ENCODE measurements at places on chromosomes 1 and 21. TPM values are rescaled to one million over a fixed set of nuclear protein-coding genes. Genes with fewer than 3 reads are reported as not detected.

DNA sequence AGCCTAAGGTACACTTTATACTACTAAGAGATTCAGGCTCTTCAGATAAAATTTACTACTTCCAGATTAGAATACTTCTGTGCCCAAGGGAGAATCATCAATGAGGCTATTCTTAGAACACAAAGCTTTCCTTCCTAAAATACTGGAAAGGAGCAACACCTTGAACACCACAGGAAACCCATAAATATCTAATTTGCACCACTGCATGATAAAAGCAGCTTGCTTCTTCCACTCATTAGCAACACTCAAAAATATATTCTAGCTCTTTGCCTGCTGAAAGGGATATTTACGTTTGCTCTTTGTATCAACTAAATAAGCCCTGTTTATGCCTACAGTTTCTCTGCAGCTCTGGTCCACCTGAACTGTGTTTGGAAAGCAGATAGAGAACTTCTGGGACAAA lies 284.3 kb downstream of the RWDD3 start:
- DNase-seq, result no peak

DNA sequence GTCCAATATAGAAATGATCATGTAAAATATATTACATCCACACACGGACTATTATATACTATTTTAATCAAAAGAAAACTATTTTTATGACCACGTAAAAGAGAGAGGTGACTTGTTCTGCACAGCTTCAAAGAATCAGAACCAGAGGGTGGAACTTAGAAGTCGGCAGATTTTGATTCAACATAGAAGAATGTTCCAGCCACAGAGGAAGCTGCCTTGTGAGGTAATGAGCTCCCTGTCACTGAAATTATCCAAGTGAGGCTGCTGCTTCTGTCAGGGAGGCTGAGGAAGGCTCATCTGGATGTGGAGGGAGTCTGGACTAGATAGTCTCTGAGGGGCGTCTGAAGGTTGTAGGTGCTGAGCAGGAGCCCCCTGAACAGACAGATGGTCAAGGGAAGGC lies 2.7 kb downstream of the PLEKHA6 start:
- DNase-seq, result no peak

DNA sequence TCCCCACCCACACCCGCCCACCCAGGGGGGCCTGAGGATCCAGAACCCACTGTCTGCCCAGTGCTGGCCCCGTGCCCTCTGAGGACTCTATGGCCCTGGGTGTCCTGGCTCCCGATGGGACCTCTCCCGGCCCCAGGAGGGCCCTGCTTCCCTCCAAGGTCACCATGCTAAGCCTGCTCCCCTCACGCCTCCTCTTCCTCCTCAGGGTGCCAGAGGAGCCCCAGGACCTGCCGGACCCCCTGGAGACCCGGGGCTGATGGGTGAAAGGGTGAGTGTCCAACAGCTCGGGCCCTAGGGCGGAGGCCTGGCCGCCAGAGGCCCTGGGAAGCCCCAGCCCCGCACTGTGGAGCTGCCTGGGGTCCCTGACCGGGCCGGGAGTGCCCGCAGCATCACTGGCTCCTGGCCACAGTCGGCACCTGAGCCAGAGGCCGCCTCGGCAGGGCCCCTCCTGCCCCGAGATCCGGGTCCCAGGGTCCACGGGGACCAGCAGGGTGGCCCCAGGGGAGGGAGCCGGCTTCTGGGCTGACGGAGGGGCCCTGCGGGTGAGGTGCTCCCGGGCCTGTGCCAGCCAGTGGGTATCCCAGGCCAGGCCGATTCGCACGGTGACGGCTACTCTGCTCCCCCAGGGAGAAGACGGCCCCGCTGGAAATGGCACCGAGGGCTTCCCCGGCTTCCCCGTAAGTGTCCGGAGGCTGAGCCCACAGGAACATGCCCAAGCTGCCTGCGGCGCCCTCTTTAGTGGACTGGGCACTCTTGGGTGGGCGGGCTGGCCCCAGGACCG lies 16.1 kb downstream of the COL6A1 start:
- DNase-seq, result no peak

DNA sequence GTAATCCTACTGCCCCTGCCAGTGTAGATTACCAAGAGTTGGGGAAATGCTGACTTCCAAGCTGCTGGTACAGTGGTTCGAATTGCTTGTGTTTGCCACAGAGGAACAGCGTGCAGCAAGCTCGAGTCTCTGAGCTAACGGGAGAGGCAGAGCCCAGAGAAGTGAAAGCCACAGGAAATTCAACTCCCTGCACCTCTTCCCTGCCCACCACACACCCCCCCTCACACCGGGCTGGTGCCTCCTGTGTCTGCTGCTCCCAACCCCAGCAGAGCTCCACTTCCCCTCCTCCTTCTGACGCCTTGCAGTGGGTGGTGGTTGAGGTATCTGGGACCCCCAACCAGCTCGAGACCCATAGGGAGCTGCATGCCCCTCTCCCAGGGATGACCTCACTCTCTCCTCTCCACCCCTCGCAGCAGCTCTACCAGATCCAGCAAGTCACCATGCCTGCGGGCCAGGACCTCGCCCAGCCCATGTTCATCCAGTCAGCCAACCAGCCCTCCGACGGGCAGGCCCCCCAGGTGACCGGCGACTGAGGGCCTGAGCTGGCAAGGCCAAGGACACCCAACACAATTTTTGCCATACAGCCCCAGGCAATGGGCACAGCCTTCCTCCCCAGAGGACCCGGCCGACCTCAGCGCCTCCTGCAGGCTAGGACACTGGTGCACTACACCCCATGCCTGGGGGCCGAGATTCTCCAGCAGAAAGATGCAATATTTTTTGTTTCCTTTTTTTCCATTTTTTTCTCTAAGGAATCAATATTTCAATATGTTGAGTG lies 13.1 kb upstream of the KCNQ4 start:
- DNase-seq, result no peak

DNA sequence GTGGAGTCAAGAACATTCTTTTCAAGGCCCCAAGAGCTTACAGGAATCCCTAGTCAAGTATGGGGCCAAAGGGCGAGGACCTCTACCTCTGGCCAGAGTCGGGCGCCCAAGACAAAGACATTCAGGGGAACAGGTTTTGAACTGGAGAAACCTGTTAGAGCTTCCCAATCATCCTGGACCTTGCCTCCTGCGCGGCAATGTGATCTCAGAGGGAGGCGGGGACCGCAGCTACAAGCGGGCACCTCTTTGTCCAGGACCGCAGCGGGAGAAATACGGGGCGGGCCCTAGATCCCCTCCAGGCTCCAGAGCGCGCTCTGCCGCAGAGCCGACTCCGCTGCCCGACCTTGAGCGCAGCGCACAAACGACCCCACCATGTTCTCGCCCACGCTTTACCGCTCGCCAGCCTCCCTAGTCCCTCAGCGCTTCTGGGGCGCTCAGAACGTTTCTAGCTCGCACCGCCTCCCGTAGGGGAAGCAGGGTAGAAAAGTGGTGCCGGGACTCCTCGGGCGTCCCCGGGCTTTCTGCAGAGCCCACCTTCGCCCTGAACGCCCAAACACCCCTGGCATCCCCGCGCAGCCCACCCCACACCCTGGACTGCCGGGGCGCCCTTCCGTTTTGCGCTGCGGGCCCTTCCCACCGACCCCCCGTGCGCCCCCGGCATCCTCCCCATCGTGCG lies 28.1 kb downstream of the RABIF start:
- DNase-seq, result peak; percentile 39

- no peak for DNase-seq
These were observed 11.5 kb upstream of the LAPTM5 start for GRCh38 chr1:30768830-30769718.

DNA sequence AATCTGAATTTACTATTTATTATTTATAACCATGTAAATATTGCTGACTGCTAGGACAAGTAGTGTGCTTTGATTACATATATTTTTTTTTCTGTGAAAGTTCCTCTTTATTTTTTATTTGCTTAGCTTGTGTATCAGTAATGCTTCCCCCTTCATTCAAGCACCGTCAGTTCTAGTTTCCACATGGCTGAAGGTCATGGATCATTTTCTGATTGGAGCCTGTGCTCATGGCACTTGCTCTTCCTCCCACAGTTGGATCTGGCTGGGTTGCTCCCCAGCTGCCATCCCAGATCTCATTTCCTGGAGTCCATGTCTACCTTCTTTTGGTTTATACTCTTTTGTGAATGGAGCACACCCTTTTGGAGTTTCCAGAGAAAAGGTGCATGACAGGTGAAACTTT lies 57.0 kb upstream of the IGSF5 start:
- no peak for DNase-seq

DNA sequence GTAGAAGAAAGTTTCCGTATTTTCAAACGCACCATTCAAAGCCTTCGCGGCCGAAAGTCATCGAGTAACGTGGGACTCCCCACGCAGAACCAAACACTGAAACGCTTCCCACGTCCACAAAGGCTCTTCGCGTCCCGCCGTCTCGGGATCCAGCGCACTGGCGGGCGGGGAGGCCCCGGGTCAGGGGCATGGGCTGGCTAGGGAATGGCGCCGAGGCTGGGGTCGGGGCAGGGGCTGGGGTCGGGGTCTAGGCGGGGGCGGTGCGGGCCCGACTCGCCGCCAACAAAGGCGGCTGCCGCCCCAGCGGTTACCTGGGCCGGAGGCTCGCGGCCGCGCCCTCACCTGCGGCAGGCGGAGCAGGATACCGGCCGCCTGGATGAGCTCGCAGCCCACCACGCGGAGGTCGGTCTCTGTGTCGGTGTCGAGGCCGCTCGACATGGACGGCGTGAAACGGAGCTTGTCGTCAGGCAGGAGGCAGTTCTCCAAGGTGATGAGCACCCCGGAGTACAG lies 403 bp downstream of the CCNL2 start:
- DNase-seq, result no peak

DNA sequence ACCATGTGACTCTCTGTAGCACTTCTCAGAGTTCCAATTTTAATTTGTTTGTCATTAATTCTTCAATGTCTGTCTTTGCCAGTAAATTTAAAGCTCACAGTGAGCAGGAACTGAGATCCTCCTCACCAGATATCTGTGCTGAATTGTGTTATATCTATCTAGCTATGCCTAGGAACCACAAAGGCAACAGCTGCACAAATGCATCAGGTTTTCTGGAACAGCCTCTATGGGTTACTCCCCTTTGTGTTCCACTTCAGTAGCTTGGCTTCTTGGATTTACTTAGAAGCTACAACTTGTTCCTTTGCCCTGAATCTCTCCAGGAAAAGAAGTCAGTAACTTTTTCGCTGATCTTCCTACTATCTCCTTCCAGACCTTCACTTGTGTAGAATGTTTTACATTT lies 1237.8 kb upstream of the ADGRL4 start:
- no peak for DNase-seq

GRCh38 chr1:93753791-93754763 lies 72.4 kb upstream of the BCAR3 start:
- DNase-seq, result no peak

GRCh38 chr1:1629430-1630190 lies 2.4 kb upstream of the MMP23B start:
- DNase-seq, result no peak

DNA sequence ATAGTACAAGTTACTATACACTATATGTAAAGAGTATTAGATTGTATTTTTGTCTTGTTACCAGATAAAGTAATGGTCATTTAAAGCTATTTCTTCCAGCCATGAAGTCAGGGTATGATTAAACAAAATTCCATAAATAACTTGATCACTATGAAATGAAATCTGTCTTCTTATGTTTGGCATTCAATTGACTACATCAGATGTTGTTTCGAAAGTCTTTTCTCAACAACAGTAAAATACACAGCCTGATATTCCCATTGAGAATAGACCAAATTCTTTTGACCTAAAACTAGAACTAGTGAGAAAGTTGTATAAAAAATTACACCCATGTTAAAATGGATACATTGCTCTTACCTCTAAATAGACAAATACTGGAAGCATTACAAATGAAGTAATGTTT lies 134.6 kb upstream of the ADAMTS5 start:
- DNase-seq, result no peak

- no peak for DNase-seq
These were observed 73.8 kb downstream of the UMODL1 start for GRCh38 chr21:42144679-42145568.

- peak; percentile 7 for DNase-seq
These were observed 167.3 kb downstream of the FASLG start for GRCh38 chr1:172826096-172826741.

DNA sequence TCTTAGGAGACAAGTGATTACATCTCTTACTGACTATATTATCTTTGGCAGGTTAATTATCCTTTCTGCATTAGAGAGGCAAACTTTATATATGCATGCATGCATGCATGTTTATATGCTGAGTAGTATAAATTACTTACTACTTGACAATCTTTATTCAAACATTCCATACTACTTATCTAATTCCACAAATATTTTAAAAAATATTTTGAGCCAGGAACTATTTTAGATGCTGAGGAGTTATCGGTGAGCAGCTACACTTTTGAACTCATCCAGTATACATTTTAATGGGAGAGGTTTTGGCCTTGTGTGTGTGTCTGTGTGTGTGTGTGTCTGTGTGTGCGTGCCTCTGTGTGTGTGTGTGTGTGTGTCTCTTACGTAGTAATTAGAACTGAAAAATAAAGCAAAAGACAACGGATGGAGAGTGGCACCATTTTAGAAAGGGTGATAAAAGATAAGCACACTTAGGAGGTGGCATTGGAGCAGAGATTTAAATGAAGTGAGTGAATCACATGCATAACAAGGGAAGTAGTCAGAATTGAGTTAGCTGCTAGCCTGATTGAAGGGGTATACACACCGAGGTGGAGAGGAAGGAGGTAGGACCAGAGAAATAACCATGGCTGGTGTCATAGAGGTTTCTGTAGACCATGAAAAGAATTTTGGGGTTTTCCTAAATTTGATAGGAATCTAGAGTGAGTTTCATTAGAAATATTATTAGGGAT lies 1488.4 kb downstream of the MRPL39 start:
- no peak for DNase-seq

DNA sequence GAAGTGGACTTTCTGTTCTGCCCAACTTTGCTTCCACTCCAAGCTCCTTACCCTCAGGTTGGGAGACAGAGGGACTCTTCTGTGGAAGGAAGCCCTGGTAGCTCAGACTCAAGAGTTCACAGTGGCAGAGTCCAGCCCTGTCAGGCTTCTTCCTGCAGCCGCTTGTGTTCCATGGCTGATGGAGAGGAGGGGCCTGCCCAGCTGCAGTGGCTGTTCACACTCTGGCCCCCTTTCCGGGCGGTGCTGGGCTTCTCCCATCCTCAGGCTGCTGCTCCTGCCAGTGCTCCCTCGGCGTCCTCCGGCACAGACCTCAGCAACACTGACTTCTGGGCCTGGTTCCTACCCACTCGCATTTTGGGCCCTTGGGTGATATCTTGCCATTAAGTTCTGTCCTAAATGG lies 4.0 kb downstream of the KRTAP10-1 start:
- no peak for DNase-seq

- DNase-seq, result no peak
These were observed 9.5 kb upstream of the IRF6 start for GRCh38 chr1:209815490-209815889.

PAPPA2 gene
- 5.4 TPM for total RNA-seq

OR2L13 gene
- 2.6 TPM for total RNA-seq

COL8A2 gene
- 1.2 TPM for total RNA-seq

FCRL1 gene
- total RNA-seq, result 0.18 TPM

CRP gene
- total RNA-seq, result not detected

RAB7B gene
- total RNA-seq, result 0.54 TPM

ZRANB2 gene
- 86.8 TPM for total RNA-seq

OR14K1 gene
- total RNA-seq, result not detected

SEC16B gene
- 2.4 TPM for total RNA-seq

MORC3 gene
- 72.5 TPM for total RNA-seq

ANGPTL3 gene
- total RNA-seq, result not detected

MGST3 gene
- 112 TPM for total RNA-seq

FOXO6 gene
- total RNA-seq, result 1.3 TPM

RHBG gene
- total RNA-seq, result 0.73 TPM

CFAP141 gene
- total RNA-seq, result not detected

FCGR2B gene
- total RNA-seq, result 0.18 TPM
